ENCODE measurements at places on chromosomes 5 and 9. TPM values are rescaled to one million over a fixed set of nuclear protein-coding genes. Genes with fewer than 3 reads are reported as not detected.

SCGB3A1 gene
- total RNA-seq, result 2.1 TPM

MTREX gene
- 63.9 TPM for total RNA-seq

FYB1 gene
- 2.8 TPM for total RNA-seq

- no peak for DNase-seq
Measured at GRCh38 chr5:976849-977751, 31.5 kb upstream of the NKD2 start.

DNA sequence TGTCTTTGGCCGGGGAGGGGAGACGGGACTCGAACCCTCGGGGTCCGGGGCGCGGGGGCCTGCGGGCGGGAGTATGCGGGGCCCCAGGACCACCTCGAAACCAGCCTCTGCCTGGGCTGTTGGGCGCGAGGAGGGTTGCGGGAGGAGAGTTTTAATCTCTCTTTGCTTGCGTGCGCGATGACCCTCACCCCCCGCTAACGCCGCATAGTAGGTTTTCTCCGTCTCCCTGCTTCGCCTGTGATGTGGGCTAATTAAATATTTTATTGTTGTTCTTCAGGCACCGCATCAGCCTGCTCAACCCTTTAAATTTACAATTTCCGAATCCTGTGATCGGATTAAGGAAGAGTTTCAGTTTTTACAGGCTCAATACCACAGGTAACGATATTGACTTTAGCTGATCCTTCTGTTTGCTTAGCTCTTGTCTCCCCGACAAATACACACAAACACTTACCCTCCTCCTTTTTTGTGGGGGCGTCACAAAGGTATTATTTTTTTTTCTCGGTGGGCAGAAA, 1.7 kb downstream of the TLE4 start:
- no peak for DNase-seq

DNA sequence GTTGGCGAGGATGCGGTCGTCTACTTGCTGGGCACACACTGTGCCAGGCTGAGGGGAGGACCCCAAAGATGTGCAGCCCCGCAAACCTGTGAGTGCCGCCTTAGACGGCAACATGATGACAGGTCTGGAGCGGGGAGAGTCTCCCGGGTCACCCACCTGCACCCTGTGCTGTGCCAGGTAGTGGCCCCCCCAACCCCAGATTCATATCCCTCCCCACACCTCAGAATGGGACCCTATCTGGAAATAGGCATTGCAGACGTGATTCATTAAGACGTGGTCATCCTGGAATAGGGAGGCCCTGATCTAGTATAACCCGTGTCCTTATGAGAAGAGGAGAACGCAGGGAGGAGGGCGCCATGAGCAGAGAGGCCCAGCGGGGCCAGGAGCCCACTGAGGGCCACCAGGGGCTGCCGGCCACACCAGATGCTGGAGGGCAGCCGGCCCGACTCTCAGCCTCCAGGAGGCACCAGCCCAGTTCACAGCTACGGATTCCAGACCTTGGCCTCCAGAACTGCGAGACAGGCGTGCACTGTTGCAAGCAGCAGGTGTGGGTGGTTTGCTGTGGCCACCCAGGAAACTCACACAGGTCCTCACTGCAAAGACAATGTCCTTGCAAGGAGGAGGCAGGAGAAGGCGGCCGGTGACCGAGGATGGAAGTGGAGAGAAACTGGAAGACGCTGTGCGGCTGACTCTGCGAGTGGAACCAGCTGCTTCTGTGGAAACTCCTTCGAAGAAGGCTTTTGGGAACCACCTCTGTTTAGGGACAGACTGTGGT, 131.9 kb upstream of the LPCAT1 start:
- no peak for DNase-seq

GRCh38 chr5:159447116-159447515, 116.8 kb upstream of the IL12B start:
- DNase-seq, result no peak

- no peak for DNase-seq
Measured at GRCh38 chr9:121261755-121262154, 6.2 kb upstream of the GSN start.

DNA sequence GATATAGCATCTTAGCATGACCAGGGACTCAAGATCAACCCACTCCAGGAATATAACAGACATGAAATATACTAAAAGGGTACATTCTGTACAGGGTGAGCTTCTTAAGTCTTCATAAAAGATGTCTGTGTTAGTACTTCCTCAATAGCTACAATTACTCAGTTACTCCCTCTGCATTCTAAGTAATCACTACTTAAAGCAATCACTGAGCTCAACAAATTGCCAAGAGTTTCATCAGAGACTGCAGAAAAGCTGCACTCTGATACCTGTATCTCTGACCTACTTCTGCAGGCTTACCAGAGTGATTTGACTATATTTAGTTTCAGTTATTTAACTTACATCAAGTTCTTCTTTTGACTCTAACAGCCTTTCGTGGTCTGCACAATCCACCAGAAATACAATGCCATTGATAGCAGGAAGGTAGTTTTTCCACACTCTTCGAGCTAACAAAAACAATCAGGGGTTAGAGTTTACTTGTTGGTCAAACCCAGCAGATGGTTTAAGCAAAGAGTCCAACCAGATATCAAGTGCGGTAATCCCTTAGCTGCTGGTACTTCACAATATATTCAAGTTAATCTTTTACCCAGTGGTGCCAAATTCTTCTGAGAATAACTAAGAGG, 23.3 kb downstream of the SAR1B start:
- no peak for DNase-seq
